Stimulated activated CD4-positive, alpha-beta T cell treated with anti-CD3 and anti-CD28 coated beads, Interleukin-4, amount 100 ng/mL, for 48 hours (primary cell): ENCODE measurements at places on chromosomes 2 and 18.

DNA sequence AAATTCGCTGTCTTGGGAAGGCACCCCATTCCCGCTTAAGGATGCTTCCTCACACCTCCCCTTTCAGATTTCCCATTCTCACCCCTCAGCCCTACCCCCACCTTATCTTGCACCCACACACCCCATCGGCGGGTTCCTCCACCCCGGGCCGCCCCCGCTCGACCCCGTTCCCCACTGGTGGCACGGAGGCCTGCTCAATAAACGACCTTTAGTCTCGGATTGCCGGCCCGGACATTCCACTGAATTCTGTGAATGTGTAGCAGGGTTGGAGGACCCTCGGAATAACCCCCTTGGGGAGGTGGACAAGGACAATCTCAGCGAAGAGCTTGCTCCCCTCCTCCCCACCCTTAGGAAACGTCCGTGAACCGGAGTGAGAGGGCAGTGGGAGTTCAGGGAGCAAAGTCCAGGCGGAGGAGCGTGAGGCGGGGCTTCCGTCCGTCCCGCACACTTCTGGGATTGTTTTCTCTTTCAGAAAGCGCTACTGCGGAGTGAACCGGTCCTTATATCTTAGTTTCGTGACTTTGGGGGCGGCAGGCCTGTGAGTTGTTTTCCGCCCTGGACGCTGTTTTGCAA, 2.8 kb upstream of the LBX2 start:
- DNase-seq, result no peak

DNA sequence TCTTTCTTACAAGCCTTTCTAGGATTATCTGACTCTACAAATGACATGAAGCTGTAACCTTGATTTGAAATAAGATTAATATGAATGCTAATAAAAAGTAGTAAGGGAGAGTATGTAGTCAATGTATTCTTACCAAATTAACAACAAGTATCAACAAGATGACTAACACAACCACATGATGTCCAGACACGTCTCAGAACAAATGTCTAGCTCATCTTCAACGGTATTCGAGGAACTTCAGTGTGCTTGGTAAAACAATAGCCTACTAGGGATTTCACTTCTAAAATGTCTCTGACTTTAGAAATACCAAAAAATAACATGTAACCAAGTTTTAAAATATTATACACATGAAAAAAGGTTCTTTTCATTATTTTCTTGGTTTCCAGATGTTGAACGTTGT, 3.4 kb downstream of the HDLBP start:
- DNase-seq, result no peak

GRCh38 chr2:237192881-237193280, 107.2 kb downstream of the COPS8 start:
- DNase-seq, result no peak

GRCh38 chr18:6547476-6547875, 132.8 kb upstream of the L3MBTL4 start:
- DNase-seq, result no peak

DNA sequence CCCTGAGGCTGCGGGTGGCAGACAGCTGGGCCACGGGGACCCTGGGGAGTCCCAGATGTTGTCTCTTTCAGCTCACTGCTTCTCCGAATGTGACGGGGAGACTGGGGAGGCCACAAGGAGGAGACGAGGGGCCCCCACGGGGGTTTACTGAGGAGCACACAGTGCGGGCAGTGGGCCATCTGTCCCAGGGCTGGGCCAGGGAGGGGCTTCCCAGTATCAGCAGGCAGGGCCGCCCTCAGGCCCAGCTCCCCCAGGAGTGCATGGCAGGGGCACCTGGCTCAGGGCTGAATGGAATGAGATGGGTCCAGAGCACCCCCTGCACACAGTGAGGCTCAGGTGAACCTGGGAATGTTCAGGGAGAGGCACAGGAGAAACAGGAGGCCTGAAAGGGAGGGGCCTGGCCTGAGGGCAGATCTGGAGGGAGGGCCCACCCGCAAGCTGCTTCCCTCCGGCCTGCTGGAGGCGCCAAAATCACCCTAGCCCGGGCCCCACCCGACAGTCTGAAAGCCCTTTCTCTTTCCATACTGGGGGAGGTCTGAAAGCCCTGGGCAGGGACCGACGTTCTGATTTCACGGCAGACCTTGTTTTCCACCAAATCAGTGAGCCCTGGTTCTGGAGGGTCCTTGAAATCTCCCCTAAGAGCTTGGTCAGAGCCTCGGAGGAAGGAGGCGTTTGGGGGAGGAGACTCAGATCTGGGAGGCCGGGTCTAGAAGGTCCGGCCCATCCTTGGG, 35.5 kb upstream of the PTMA start:
- no peak for DNase-seq

- peak; percentile 64 for DNase-seq
These were observed 8.1 kb upstream of the SOS1 start for GRCh38 chr2:39128919-39129391.

DNA sequence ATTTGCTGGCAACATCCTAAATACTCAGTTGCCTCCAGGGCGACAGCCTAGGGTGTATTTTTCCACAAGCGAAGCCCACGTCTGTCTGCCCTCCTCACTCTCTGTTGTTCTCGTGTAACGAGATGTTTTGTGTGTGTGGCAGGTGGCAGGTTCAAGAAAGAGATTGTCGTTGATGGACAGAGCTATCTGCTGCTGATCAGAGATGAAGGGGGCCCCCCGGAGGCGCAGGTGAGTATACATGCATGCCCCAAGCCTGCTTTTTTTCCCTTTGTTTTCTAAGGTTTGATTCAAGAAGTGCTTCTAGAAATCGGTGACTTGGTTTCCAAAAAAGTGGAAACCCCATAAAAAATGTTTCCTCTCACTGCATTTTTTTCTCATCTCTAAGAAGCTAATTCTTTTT, 247.0 kb downstream of the AGAP1 start:
- no peak for DNase-seq

DNA sequence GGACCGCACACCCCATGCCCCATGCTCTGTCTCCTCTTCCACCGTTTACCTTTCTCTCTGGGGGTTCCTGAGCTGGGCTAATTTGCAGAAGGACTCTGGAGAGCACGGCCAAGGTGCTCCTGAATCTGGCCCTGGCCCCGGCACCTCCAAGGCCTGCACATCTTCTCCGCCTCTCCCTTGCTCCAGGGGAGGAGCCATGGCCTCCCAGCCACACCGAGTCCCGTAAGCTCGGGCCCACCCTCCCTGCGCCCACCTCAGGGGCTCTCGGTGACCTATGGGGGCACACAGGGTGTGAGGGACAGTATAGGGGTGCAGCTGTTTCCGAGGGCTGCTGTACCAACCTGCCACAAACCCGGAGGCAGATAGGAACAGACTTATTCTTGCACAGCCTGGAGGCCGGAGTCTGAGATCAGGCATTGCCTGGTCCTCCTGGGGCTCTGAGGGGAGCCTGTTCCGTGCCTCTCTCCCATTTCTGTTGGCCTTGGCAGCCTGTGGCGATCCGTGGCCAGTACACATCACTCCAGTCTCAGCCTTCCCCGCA, 127.3 kb upstream of the GPC1 start:
- no peak for DNase-seq

- no peak for DNase-seq
These were observed 184.8 kb downstream of the INHBB start for GRCh38 chr2:120530781-120531180.

GRCh38 chr2:130831356-130831755, 5.4 kb upstream of the ARHGEF4 start:
- DNase-seq, result no peak

GRCh38 chr2:207467716-207468347, 61.9 kb upstream of the CREB1 start:
- no peak for DNase-seq

DNA sequence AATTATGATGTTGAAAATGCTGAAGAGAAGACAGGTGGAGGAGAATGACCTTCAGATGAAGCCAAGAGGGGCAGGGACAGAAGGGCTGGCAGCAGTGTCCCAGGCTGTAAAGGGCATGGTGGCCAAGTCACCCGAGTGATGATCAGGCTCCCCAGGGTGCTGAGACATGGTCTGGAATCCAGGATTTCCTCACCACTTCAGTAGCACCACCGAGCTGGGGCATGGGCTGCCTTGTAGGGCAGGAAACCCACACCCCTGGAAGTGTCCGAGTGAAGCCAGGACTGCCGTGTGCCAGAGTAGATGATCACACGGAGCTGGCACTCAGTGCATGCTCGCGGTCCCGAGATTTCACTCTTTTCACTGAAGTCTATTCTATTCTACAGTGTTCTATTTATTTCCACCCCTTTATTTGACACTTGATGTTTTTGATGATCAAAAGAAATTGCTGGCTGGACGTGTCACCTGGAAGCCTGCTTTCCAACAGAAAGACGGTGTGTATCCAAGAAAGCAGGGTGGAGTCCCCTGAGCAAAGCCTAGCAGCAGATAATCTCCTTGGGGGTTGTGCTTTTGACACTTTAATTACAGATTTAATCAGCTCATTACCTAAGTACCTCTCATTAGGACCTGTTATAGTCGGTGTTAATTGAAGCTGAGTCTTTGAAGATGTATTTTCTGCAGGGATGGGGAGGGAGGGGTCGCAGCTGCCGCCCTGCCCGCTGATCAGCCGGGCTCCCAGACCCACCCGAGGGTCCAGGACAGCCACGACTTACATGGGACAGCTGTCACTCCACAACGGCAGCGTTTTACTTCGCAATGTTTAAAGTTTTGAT, 92.3 kb downstream of the SEPTIN10 start:
- no peak for DNase-seq
